Kidney (tissue), 22 donors: ENCODE measurements at places on chromosomes 4 and X. TPM values are rescaled to one million over a fixed set of nuclear protein-coding genes. Genes with fewer than 3 reads are reported as not detected.

- no peak overlapping the region for H3K27ac ChIP-seq
- DNase-seq, result peak; percentile 50
- H3K36me3 ChIP-seq, result no peaks in the 10 kb centered on the region
- H3K4me1 ChIP-seq, result no peaks in the 10 kb centered on the region
Measured at GRCh38 chr4:187184508-187184907, 460.9 kb upstream of the FAT1 start.

GRCh38 chr4:155906554-155907247 is 3.2 kb downstream of the TDO2 start:
- H3K27me3 ChIP-seq, result no peaks in the 10 kb centered on the region
- H3K36me3 ChIP-seq, result no peaks in the 10 kb centered on the region
- H3K4me3 ChIP-seq, result no peak overlapping the region
- H3K4me1 ChIP-seq, result no peaks in the 10 kb centered on the region
- no peak for DNase-seq

- no peaks in the 10 kb centered on the region for H3K36me3 ChIP-seq
- H3K27ac ChIP-seq, result no peak overlapping the region
- no peak for DNase-seq
- H3K4me3 ChIP-seq, result no peak overlapping the region
Measured at GRCh38 chr4:32569861-32570260, 1849.7 kb downstream of the PCDH7 start.

DNA sequence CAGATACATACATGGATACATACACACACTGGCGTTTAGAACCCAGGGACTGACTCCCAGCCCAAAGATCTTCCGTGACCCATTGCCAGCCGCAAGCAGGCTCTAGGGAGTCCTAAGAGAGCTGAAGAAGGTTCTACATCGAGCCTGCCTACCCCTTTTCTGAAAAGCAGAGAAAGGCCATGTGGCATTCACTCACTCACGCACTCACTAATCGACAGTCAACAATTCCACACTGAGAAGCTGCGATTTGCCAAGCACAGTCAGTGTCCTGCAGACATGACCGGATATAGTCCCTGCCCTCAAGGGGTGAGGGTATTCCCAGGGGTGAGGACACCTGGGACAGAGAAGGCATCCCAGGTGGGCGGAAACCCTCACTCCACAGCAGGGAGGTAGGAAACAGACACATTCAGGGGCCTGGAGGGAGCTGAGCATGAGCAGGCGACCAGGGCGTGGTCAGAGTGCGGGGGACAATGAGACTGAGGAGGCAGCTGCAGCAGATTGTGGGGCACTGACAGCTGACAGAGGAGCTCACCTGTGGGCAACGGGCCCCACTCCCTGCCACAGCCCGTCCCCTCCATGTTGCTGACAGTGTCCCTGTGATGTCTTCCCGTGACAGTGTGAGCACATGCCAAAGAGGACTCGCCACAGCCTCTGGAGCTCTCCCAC is 13.2 kb upstream of the MAN2B2 start:
- peaks cover 5% of the 10 kb centered on the region for H3K4me1 ChIP-seq
- no peaks in the 10 kb centered on the region for H3K36me3 ChIP-seq
- H3K27ac ChIP-seq, result no peak overlapping the region
- H3K27me3 ChIP-seq, result peaks cover 31% of the 10 kb centered on the region
- H3K4me3 ChIP-seq, result no peak overlapping the region
- DNase-seq, result no peak

- H3K27ac ChIP-seq, result no peak overlapping the region
- H3K27me3 ChIP-seq, result no peaks in the 10 kb centered on the region
- H3K4me1 ChIP-seq, result no peaks in the 10 kb centered on the region
Measured at GRCh38 chrX:154352466-154352865, 22.0 kb downstream of the FLNA start.

GRCh38 chr4:20151436-20151835 is 100.3 kb upstream of the SLIT2 start:
- no peaks in the 10 kb centered on the region for H3K4me1 ChIP-seq
- H3K27ac ChIP-seq, result no peak overlapping the region
- DNase-seq, result no peak
- H3K36me3 ChIP-seq, result no peaks in the 10 kb centered on the region

GRCh38 chr4:72629540-72629939 is 60.5 kb upstream of the ADAMTS3 start:
- no peak overlapping the region for H3K4me3 ChIP-seq
- H3K36me3 ChIP-seq, result no peaks in the 10 kb centered on the region
- no peaks in the 10 kb centered on the region for H3K4me1 ChIP-seq
- H3K27me3 ChIP-seq, result no peaks in the 10 kb centered on the region
- H3K27ac ChIP-seq, result no peak overlapping the region

GRCh38 chrX:148771440-148771839 is 271.0 kb downstream of the AFF2 start:
- no peak for DNase-seq
- no peaks in the 10 kb centered on the region for H3K4me1 ChIP-seq
- no peak overlapping the region for H3K4me3 ChIP-seq

DNA sequence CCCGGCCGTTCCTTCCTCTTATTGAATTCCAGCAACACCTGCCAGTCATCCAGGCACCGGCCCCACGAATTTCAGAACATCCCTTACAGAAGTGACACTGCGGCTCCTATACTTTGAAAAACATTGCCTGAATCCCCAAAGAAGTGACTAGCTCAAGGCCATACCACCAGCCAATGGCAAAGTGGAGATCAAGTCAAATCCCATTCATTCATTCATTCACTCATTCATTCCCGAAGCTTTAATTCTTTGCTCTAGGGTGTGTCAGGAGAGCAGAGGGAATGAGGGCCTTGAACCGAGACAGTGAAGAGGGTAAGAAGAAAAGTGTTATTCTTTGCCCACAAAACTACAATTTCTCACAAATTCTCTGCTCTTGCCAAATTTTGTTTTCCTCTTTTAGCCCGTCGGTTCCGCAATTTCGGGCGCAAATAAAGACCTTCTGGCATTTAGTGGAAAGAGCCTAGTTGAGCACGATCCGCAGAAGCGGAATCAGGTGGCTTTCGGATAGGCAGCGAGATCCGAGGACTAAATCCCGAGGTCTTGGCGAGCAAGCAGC is 824 bp upstream of the HMGB3 start:
- no peaks in the 10 kb centered on the region for H3K27me3 ChIP-seq
- H3K4me1 ChIP-seq, result peaks cover 3% of the 10 kb centered on the region
- DNase-seq, result no peak
- H3K27ac ChIP-seq, result no peak overlapping the region

- H3K27me3 ChIP-seq, result no peaks in the 10 kb centered on the region
- H3K4me3 ChIP-seq, result peak within 1 kb of the TSS; percentile 64
- H3K36me3 ChIP-seq, result no peaks in the 10 kb centered on the region
Measured at GRCh38 chr4:82561786-82562563, at the start of gene TMEM150C. Gene TMEM150C, minus strand, starts transcription at chr4:82561988. Its CDS starts 57,331 bp downstream, at chr4:82504657.

- H3K36me3 ChIP-seq, result no peaks in the 10 kb centered on the region
- H3K27me3 ChIP-seq, result no peaks in the 10 kb centered on the region
- H3K4me3 ChIP-seq, result no peak overlapping the region
- H3K4me1 ChIP-seq, result no peaks in the 10 kb centered on the region
- DNase-seq, result no peak
- no peak overlapping the region for H3K27ac ChIP-seq
Measured at GRCh38 chr4:70488748-70489147, 16.8 kb downstream of the MUC7 start.

DNA sequence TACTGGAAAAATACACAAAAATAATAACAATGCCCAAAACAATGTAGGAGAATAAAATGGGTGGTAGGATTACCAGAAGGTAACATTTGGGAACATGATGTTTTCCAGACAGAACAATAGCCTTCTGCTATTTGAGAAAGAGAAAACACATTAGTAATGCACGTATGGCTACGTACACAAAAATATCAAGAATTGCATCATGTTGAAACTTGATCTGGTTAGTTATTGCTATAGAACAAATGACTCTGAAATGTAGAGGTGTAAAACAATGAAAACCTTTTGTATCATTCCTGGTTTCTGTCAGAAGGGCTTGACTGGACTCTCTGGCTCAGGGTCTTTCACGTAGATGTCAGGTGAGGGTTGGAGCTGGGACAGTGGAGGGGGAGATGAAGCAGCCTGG is 1040.0 kb downstream of the FAT4 start:
- H3K4me3 ChIP-seq, result no peak overlapping the region
- no peak overlapping the region for H3K27ac ChIP-seq
- no peaks in the 10 kb centered on the region for H3K36me3 ChIP-seq
- H3K4me1 ChIP-seq, result no peaks in the 10 kb centered on the region
- H3K27me3 ChIP-seq, result no peaks in the 10 kb centered on the region

GRCh38 chr4:24044610-24045589 is 155.1 kb upstream of the PPARGC1A start:
- H3K36me3 ChIP-seq, result no peaks in the 10 kb centered on the region
- DNase-seq, result no peak
- H3K4me1 ChIP-seq, result no peaks in the 10 kb centered on the region
- H3K27ac ChIP-seq, result no peak overlapping the region

DNA sequence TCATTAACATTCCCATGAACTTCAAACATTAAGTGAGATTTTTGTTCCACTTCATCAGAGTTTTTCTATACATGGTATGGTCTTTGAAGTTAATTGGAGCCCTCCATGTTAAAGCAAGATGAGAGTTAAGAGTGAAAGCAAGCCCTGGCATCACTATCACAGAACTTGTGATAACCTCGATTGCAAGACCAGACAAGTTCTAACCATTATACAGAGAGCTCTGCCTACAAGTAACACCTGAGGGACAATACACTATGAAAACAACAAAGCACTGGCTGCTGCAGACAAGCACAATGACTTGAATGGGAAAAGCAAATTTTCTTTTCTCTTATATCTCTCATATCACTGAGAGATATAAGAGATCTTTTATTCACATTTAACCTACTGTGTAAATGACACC is 126.6 kb upstream of the GYPA start:
- no peak overlapping the region for H3K4me3 ChIP-seq
- no peaks in the 10 kb centered on the region for H3K4me1 ChIP-seq
- no peak for DNase-seq
- H3K36me3 ChIP-seq, result no peaks in the 10 kb centered on the region

- H3K4me3 ChIP-seq, result no peak overlapping the region
- H3K36me3 ChIP-seq, result no peaks in the 10 kb centered on the region
- no peak for DNase-seq
Measured at GRCh38 chr4:86448871-86449270, 89.0 kb upstream of the MAPK10 start.

DNA sequence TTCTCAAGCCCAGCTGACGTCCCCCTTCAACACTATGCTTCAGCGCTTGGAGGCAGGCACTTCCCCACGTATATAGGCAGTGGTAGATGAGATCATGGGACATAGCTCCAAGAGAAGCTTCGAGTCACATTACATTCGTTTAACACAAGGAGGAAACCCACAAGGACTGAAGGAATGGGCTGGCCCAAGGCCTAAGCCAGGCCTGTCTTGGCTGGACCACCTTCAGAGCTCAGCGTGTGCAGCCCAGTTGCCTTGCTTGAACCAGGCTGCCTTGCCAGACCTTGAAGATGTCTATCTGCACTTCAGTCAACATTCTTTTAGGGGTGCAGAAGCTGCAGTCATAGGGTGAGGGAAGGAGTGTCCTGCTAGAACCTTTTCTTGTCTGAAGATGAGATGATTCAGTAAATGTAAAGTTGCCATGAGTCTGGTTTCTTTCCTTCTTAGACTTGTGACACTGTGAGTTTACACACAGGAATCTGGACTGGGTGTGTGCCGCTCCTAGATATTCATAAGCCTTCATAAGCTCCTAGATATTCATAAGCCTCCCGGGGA is 144.1 kb upstream of the RBPJ start:
- no peaks in the 10 kb centered on the region for H3K4me1 ChIP-seq
- no peak for DNase-seq
- no peaks in the 10 kb centered on the region for H3K27me3 ChIP-seq
- H3K27ac ChIP-seq, result no peak overlapping the region
- no peak overlapping the region for H3K4me3 ChIP-seq

DNA sequence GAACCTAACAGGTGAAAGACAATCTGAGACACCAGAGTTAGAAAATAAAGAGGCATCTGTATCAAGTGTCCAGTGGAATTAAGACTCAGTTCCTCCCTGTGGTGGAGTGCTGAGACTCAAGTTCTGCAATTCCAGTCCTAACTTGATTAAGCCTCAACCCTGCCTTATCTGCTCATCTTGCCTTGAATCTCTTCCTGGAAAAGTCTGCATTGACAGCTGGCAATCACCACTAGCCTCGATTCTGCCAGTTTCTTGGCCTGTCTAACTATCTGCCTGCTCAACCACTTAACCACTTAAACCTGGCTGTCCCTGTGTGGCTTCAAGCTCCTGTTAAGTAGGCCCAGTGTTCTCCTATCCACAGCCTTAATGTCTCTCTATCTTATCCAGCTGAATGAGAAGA is 22.4 kb upstream of the NEIL3 start:
- no peak overlapping the region for H3K4me3 ChIP-seq
- H3K36me3 ChIP-seq, result no peaks in the 10 kb centered on the region
- no peak overlapping the region for H3K27ac ChIP-seq
- H3K27me3 ChIP-seq, result no peaks in the 10 kb centered on the region

DNA sequence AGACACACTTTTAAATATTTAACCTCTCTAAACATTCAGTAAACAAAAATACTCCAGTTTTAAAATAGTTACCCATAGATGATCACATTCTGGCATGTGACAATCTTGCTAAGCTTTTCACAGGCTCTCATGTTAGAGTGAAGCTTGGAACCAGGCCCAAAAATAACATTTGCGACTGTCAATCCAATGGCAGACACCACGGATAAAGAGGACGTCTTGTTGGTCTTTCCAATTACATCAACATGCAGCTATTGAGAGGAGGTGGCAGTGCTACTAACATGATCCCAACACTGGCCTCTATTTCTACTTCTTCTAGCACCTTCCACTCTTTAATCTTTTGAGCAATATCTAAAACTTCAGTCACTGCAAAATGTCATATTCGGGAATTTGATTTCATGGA is 970.8 kb upstream of the TENM3 start:
- H3K4me1 ChIP-seq, result no peaks in the 10 kb centered on the region
- DNase-seq, result no peak
- no peak overlapping the region for H3K4me3 ChIP-seq
- H3K27me3 ChIP-seq, result no peaks in the 10 kb centered on the region

DNA sequence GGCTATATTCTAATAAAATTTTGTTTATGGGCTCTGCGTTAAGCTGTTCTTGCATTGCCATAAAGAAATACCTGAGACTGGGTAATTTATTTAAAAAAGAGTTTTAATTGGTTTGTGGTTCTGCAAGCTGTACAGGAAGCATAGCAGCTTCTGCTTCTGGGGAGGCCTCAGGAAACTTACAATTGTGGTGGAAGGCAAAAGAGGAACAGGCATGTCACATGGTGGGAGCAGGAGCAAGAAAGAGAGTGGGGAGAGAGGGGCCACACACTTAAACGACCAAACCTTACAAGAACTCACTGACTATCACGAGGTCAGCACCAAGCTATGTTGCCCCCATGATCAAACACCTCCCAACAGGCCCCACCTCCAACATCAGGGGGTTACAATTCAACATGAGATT is 74.0 kb downstream of the FHDC1 start:
- no peak for DNase-seq
- no peaks in the 10 kb centered on the region for H3K36me3 ChIP-seq
- no peak overlapping the region for H3K27ac ChIP-seq
- H3K27me3 ChIP-seq, result no peaks in the 10 kb centered on the region

Gene GPM6B
- total RNA-seq, result 16.0 TPM

Gene LCORL
- 13.7 TPM for total RNA-seq

Gene IL2RG
- total RNA-seq, result 15.0 TPM
